ENCODE measurements at places on chromosomes 3 and 15.

GRCh38 chr3:123961508-123961856, 453 bp upstream of the CCDC14 start:
- no peak for DNase-seq

DNA sequence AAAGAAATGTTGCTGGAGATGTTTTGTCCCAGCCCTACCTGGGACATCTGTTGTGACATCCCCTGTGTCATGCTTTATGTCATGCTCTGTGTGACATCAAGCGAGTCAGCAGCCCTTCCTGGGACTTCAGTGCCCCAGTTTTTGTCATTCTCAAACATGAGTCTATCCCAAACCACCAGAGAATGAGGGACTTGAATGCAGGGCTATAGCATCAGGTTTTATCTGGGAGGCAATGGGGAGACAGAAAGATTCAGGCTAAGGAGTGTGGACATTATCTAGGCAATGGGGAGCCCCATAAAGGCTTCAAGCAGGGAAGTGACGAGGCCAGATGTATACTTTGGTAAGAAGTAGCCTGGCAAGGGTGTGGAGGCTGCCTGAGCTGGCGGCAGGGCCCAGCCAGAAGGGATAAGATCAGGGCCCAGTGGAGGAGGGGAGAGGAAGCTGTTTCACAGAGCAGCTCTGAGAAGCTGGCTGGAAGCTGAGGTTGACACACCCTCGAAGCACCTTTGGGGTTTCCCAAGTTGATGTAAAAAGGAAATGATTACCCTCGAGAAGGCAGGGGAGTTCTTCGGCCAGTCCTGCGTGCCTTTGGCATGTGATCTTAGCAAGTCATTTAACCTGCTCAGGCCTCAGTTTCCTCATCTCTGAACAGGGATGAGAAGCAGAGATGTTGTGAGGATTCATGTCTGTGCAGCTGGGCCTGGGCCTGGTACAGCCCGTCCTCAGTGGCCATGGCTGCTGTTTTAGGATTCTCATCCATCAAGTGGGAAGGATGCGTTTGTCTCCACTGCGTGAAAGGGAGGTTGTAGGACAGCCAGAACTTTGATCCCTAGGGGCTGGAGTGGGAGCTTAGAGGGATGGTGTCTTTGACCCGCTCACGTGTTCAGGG, 34.3 kb downstream of the IRAK2 start:
- DNase-seq: no peak

DNA sequence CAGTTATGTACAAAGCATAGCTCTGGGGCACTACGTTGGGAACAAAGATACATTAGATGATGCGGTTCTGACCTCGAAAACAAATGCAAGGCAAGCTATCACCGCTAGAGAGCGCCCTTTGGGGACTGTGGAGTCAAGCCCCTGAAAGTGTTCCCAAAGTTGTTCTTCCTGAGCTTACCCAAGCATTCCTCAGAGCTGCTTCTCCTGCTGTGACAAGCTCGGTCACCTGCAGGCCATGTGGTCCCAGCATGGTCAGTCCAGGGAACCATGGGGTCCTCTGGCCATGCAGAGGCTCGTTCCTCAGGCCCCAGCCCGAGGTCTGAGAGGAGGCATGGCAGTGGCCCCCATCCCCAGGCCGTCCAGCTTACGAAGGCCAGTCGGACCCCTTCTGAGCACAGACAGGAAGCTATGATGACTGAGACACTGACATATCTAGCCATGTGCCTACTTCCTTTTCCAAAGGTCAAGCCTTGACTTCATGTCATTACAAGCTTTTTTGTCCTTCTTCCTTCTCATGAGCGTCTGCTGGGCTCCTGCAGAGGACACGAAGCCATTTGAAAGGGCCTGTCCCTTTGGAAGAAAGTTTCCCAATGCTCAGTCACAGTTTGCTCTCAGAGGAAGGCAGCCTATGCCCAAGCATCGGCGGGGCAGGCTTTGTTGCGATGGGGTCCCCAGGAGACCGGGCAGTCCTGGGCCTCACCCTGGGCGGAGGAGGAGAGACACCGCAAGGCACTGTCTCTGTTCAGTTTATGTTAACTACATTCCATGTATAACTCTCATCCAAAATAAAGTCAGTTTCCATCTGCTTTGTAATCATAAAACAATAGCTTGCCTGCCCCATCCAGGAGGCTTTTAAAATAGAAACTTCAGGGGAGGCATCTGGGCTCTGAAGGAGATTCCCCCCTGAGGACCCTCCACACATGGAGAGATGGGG, 79.3 kb downstream of the ATP10A start:
- no peak for DNase-seq

DNA sequence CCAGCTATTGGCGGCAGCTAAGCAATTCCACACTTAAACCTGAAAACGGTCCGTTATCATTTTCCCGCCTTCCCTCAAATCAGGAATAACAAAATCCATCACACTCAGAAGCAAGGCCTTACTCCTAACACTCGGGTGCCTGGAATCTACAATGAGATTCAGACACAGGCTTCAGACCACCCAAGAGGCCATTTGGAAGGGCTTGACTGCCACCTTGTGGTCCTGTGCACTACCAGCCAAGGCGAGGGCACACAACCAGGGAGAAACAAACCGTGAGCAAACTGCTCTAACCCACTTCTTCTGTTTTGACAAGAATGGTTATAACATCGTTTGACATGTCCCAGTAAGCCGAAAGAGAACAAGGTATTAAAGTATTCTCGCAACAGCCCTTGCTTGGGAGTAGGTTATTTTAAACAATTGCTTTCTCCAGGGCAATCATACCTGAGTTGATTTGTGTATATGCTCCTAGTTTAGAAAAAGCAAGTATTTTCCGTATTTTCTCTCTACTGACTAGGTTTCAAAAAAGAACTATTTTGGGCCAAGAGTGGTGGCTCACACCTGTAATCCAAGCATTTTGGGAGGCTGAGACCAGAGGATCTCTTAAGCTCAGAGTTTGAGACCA, 40.1 kb upstream of the TAFA4 start:
- peak; percentile 17 for DNase-seq

- no peak for DNase-seq
Observed at GRCh38 chr3:133547432-133548041, 25.9 kb upstream of the CDV3 start.

DNA sequence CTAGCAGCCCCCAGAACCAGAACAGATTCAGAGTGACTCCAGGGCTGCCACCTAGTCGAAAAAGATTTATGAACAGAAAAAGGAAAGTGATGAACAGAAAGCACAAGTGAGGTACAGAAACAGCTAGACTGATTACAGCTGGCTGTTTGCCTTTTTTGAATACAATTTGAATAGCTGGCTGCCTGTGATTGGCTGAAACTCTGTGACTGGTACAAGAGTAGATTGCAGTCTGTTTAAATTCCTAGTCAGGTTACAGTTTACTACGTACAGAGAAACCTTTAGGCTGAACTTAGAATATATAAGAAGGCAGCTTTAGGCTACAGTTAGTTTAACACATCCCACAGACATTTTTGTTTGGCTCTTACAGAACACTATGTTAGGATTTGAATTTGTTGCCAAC, 10.0 kb downstream of the CCDC13 start:
- no peak for DNase-seq

DNA sequence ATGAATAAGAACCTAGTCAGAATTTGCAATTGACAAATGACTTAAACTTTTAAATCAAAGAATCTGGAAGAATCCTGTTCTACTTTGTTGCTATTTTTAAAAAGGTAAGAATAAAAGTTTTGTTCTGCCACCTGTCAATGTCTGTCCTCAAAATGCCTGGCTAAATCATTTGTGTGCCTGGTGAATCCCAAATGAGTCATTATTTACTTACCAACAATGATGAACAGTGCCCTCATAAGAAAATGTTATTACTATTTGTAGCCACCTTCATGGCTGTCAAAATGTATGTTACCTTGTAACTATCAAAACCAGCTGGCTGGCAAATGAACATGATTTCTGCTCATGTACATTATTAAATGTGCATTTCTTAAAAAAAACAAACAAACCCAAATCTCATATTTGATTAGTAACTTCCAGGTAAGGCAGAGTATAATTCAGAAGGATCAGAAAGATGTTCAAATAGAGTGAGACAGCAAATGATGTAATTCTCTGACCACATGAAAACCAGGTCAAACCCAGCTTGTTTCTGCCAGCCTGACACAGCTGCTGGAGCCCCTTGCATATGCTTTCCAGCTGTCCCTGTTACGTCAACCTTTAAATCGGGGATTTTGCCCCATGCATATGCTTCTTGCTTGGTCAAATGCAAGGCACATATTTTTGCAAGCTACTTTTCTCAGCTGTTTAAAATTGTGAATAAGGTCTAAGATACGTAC, 137.9 kb downstream of the SSR3 start:
- no peak for DNase-seq

Measured in hypothalamus (tissue), 51 donors.